Fibroblast of skin of right biceps (primary cell): ENCODE measurements at places on chromosomes 1 and 21.

- DNase-seq: no peak
These were observed 31.3 kb downstream of the NEK7 start for GRCh38 chr1:198187973-198188588.

- peak; percentile 38 for DNase-seq
These were observed 1.3 kb downstream of the S1PR1 start for GRCh38 chr1:101238031-101238628.

- no peak for DNase-seq
These were observed 23.2 kb downstream of the AJAP1 start for GRCh38 chr1:4677608-4678007.

GRCh38 chr1:111347026-111347425, 56.4 kb downstream of the CHIA start:
- DNase-seq: no peak

GRCh38 chr21:38610623-38611251, 112.5 kb upstream of the ERG start:
- DNase-seq: no peak

GRCh38 chr1:69363236-69363635, 204.5 kb upstream of the LRRC7 start:
- no peak for DNase-seq

DNA sequence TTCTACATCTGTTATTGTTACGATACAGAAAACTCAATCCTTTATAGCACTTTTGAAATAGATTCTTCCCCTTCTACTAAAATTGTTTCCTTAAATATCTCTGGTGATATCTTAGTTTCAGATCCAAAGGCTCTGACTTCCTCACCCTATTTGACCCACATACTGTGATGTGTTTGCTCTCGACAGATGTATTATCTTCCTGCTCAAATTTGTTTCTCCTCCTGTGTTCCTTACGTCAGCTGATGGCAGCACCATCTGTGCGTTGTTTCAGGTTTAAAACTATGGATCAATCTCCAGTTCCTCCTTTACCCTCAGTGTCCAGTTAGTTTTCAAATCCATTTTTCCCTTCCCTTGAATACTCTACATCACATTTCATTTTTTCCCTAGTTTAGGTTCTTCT, 274.4 kb downstream of the RYR2 start:
- no peak for DNase-seq

GRCh38 chr1:172699111-172699510, 40.2 kb downstream of the FASLG start:
- DNase-seq: peak; percentile 46

- DNase-seq: peak; percentile 3
These were observed 119.0 kb upstream of the NRIP1 start for GRCh38 chr21:15183813-15184257.

DNA sequence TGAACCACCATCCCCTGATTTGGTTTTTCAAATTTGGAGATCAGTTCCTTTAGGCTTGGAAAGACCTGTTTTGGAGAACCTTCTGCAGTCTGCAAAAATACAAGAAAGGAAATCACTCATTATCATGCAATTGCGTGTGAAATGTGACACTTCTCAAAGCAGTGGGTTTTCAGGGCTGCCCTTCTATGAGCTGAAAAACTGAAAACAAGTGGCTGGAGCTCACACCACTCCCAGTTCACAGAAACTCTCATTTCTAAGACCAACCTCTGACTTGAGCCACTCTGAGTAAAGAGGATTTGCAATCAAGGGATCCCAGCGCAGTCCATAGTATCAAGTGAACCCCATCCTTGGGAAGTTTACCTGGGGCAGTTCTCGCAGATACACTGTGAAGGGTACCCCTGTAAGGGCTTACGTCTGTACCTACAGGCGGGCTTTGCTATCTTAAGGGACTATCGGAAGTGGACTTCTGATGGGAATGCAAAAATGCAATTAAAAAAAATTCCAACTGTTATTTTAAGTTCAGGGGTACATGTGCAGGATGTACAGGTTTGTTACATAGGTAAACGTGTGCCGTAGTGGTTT, 12.8 kb downstream of the SH2D1B start:
- no peak for DNase-seq

GRCh38 chr1:52691821-52692220, 6.3 kb downstream of the COA7 start:
- DNase-seq: peak; percentile 4

DNA sequence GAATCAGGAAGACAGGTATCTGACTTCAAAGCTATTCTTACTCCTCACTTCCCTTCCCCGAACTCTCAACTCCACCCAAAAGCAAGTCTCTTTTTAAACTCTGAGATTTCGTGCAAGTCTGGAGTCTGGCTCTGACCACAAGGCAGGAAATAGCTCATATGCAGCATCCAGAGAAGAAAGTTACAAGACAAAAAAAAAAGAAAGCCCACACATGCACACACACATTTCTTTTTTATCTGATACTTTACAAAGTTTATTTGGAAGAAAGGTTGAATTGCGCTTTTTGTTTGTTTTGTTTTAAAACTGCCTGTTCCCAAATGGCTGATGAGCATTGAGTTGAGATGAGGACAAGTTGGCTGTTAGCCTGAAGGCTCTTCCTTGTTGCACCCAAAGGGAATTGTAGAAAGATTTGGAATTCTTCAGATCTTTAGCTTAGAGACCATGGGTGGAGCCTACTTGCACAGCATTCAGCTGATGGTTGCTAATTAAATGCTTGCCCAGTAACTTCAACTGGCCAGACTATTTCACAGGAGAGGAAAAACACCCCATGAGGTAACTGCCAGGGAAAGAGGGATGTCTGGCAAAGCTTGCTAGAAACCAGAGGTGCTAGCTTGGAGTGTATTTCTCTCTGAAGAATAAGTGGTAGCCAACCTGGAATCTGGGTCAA, 490.3 kb downstream of the TTLL7 start:
- DNase-seq: peak; percentile 91

- peak; percentile 23 for DNase-seq
These were observed 4.6 kb upstream of the NKAIN1 start for GRCh38 chr1:31244326-31244725.

GRCh38 chr1:220251272-220251671, 21.0 kb downstream of the RAB3GAP2 start:
- DNase-seq: no peak

GRCh38 chr1:79705218-79705617, 698.7 kb upstream of the ADGRL4 start:
- no peak for DNase-seq

DNA sequence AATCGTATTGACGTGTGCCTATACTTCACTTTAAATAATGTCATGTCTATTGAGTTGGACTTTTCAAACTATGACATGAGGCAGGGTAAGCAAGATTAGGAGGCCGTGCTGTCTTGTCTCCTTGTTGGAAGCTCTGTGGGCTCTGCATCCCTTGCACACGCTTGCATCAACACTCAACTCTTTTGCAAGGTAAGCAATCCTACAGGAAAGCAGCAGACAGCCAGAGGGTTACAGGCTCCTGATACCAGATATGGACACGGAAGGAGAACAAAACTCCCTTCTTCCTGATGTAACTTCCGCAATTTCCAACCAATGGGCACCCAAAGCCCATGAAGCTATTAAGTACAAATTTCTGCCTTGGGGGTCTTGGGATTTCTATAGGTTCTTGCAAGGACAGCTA, 1520.7 kb upstream of the B3GALT2 start:
- no peak for DNase-seq

DNA sequence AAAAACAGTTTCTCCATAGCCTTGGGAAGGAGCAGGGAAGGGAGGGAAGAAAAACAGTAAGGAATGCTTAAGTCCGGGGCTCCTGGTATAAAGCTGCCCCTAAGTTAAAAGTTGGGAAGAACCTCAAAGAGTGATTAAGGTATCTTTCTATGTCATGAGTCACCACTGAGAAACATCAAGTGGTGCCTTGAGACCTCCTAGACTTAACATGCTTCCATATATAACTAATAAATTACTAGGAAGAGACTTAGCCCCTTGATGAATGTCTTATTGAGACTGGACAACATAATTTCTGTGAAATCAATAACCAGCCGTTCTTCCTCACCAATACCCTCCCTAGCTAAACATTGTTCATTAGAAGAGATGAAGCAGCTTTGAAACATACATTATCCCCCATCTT, 121.8 kb upstream of the SLC44A3 start:
- DNase-seq: peak; percentile 86

DNA sequence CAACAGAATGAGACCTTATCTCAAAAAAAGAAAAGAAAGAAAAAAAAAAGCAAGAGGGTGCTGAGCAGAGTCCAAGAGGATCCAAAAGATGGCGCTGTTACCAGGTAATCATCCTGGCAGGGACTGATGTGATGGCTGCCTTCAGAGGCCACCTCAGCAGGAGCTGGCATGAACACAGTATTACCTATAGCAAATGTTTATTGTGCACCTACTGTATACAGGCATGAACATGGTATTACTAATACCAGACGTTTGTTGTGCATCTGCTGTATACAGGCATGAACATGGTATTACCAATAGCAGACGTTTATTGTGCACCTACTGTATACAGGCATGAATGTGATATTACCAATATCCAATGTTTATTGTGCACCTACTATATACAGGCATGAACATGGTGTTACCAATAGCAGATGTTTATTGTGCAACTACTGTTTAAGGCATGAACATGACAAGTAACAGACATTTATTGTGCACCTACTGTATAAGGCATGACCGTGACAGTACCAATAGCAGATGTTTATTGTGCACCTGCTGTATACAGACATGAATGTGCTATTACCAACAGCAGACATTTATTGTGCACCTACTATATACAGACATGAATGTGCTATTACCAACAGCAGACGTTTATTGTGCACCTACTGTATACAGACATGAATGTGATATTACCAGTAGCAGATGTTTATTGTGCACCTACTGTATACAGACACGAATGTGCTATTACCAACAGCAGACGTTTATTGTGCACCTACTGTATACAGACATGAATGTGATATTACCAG, 115.1 kb upstream of the TMEM51 start:
- peak; percentile 31 for DNase-seq

DNA sequence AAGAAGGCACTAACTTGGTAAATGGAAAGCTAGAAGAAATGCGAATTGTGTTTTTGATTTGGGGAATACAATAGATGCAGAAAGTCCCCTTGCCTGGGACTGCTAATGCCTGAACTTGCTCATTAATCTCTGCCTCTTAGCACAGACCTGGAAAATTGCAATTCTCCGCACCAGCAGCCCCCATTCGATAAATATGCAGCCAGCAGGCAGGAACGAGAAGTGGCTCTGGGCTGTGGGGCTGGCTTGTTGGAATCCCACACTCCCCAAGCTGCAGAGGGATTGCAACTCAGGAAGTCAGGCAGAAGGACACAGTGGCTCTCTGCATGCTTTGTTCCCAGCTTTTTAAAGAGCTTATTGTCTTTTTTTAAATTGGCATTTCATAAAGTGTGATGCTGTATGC, 51.3 kb downstream of the PCP4 start:
- no peak for DNase-seq

DNA sequence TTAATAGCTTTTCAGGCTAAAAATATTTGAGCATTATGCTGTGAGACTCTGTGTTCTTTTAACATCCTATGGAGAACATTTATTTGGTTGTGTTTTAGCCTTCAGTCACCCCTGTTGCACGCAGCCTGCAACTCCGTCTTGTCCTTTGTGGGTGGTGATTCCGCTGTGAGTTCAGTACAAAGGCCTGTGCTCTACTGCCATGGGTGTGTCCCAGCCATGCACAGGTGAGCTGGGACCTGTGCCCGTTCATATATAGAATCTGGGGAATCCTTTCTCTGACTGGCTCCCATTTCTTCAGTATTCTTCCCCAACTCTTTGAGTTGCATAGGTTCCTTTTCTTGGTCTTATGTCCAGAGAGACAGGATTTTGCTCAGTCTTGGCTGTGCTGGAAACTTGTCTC, 61.4 kb downstream of the ACTL8 start:
- DNase-seq: no peak

DNA sequence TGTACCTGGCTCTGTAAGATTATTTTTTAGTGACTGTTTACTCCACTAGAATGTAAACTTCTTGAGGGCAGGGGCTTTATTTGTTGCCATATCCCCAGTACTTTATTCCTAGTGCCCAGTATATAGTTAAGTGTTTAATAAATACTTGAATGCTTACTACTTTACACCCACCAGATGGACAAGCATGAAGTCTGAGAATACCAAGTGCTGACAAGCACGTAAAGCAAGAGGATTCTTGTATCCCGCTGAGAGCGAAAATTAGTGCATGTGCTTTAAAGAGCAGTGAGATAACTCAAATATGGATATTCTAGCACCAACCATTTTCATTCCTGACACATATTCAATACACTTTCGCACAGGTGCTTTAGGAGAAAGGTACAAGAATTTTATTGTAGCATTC, 1.5 kb upstream of the SCCPDH start:
- no peak for DNase-seq

DNA sequence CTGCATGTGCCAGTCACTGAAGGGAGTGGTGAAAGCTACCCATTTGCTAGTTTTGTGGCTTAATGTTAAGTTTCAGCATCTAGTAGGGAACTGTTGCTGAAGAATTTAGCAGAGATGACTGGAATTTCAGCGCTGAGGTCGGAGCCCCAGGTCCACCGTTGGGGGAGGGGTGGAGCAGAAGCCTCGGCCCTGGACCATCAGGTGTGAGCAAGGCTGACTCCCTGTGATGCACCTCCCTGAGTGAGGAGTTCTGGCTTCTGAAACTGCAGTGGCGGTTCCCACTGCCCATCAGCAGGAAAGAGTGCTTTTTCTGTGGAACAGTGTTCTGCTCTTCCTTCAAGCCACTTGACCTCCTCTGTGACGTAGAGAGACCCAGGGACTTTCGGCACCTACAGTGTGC, 1.3 kb downstream of the NOS1AP start:
- no peak for DNase-seq

GRCh38 chr21:29689753-29690152, 250.0 kb downstream of the GRIK1 start:
- DNase-seq: no peak

GRCh38 chr1:201501144-201501543, 5.8 kb downstream of the CSRP1 start:
- DNase-seq: peak; percentile 65

- DNase-seq: peak; percentile 96
These were observed 123.5 kb downstream of the PTPN14 start for GRCh38 chr1:214427871-214428277.

GRCh38 chr21:20943561-20943997, 54.6 kb upstream of the NCAM2 start:
- DNase-seq: peak; percentile 1

DNA sequence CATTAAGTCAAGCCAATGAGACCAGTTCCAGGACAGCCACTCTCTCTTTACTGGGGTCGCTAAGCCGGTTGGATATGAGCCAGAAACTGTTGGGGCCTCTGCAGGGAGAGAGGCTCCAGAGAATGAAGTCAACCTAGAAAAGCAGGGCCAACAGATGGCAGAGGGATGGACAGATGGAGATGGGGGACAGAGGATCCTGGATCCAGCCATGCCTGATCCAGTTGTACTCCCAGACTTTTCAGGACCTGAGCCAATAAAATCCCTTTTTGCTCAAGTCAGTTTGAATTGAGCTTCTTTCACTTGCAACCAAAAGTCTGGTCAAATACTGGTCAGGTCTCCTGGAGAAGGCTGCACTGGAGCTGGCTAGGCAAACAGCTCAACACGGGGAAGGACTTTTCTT, 2.2 kb downstream of the DHCR24 start:
- no peak for DNase-seq

GRCh38 chr1:167454894-167455785, 63.2 kb downstream of the CD247 start:
- DNase-seq: peak; percentile 28
